ENCODE measurements at places on chromosomes 4 and X.

GRCh38 chr4:108570993-108571569 is 49.3 kb upstream of the RPL34 start:
- DNase-seq, result no peak

DNA sequence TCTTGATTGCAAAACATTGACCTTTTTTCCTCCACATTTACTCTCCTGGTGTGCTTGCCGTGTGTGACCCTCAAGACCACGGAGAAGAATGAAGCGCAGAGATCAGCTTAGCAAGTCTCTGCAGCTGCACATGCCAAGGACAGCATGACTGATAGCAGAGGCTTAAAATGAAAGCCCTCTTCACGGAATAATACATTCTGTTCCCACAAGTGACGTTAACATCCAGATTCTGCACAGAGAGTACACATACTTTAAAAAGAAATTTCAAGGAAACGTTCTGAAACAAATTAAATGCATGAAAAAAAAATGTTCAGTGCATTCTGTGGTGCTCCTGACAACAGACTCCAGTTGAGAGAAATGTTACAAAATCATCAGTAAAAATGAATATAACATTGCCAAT is 60.9 kb downstream of the SLC7A11 start:
- DNase-seq, result no peak

- no peak for DNase-seq
These were observed 37.4 kb upstream of the PDK3 start for GRCh38 chrX:24427747-24428019.

DNA sequence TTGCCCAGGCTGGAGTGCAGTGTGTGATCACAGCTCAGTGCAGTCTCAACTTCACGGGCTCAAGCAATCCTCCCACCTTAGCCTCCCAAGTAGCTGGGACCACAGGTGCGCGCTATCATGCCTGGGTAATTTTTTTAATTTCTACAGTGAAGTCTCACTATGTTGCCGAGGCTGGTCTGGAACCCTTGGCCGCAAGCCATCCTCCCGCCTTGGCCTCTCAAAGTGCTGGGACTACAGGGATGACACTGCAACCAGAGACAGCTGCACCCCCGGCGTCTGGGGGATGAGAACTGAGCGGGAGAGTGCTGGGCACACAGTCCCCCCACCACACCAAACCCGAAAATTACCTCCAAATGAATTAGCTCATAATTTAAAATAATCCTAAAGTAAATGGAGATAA is 33.1 kb upstream of the GTPBP6 start:
- DNase-seq, result no peak

GRCh38 chr4:8427761-8428287 is 12.7 kb downstream of the ACOX3 start:
- DNase-seq, result no peak

GRCh38 chr4:163681208-163681821 is 186.8 kb downstream of the TMA16 start:
- DNase-seq, result no peak

DNA sequence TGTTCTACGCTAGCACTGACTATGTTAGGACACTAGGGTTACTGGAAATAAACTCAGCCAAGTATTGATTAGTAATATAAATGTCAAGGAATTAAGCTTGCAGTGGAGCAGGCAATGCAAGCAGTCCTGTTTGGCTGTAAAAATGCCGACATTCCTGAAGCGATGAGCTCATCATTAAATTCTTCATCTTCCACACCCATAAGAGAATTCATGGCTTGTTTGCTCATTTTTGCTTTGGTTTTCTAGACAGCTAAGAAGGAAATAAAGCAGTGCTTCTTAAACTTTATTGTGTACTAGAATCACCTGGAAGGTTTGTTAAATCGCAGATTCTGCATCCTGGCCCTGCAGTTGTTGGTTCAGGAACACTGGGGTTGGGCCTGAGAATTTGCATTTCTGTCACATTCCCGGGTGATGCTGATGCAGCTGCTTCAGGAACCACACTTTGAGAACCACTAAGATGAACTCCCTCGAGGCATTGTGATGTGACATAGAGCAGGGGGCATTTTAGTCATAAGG is 17.8 kb downstream of the ANXA3 start:
- no peak for DNase-seq

DNA sequence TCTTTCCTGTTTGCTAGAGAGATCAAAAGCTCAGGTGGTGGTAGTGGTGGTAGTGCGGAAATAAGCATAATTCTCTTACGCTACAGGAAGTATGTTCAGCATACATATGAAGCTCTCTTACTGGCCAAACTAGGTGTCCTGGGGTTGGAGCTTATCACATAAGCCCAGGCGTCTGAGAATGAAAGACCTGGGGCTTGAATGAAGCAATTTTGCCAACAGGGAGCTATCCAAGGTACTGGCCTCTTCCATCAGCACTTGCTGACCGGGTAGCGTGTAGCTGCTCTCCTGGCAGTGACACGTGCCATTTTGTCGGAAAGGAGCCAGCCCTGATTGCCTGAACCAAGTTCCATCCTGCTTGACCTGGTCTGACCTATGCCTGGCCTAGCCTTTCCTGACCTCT is 65.9 kb upstream of the HPF1 start:
- no peak for DNase-seq

GRCh38 chrX:152202886-152203285 is 64.5 kb upstream of the MAGEA10 start:
- no peak for DNase-seq

- no peak for DNase-seq
These were observed 389.2 kb downstream of the IQCM start for GRCh38 chr4:149426461-149426860.

GRCh38 chr4:31416498-31416897 is 696.3 kb downstream of the PCDH7 start:
- no peak for DNase-seq

DNA sequence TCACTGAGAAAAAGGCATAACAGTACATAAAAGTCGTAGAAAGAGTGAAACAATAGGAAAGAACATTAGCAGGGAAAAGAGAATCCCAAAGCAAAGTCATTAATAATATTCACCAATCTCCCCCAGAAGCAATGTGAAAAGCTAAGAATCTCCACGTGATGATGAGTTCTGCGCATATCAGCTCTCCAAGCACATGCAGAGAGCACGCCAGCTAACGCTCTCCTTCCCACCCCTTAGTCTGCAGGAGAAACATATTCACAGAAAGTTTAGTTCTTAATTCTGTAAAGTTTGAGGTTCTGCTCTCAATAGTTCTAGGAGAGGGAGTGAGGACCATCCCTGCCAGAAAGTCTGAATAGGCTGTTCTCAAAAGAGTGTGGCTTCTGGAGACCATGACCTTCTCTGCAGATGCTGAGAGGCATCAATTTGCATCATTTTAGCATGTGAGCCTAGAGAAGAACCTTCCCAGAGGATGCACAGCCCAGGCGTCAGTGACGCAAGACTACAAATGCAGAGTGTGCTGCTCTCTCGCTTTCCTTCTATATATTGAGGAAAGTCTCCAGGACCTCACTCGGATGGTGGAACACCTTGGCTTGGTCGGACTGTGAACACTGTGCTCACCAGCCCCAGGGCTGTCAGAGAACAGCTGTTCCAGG is 51.3 kb upstream of the AFAP1 start:
- DNase-seq, result no peak

DNA sequence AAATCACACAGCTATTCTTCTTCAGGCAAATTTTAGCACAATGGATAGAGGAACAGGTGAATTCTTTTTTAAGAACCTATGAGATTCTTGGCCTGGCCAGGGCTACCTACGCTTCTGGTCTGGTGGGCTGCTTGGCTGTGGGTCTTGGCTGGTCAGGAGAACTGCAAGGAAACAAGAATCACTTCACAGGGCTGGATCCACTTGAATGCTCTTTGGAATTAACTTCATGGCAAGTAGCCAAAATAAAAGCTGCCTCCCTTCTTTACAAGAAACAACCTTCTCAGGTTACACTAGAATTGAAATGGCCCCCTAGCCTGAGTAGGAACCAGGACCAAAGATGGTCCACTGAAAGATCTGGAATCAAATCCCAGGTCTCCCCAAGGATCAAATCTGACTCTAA is 519.1 kb downstream of the IQCM start:
- no peak for DNase-seq

- no peak for DNase-seq
These were observed 781.4 kb downstream of the PCDH18 start for GRCh38 chr4:136750897-136751296.

DNA sequence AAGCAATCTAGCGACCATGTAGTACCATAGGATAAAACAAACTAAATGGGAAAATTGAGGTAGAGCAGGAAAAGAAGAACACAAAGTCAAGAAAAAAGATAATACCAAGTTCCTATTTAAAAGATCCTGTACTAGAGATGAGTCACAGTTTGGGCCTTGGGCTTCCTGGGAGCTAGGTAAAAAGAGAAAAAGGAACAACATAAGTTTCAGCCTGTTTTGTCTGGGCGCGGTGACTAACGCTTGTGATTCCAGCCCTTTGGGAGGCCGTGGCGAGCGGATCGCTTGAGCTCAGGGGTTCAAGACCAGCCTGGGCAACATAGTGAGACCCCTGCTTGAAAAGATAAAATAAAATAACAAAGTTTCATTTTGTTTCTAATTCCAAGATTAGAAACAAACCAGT is 14.0 kb upstream of the TMEM156 start:
- peak; percentile 49 for DNase-seq

DNA sequence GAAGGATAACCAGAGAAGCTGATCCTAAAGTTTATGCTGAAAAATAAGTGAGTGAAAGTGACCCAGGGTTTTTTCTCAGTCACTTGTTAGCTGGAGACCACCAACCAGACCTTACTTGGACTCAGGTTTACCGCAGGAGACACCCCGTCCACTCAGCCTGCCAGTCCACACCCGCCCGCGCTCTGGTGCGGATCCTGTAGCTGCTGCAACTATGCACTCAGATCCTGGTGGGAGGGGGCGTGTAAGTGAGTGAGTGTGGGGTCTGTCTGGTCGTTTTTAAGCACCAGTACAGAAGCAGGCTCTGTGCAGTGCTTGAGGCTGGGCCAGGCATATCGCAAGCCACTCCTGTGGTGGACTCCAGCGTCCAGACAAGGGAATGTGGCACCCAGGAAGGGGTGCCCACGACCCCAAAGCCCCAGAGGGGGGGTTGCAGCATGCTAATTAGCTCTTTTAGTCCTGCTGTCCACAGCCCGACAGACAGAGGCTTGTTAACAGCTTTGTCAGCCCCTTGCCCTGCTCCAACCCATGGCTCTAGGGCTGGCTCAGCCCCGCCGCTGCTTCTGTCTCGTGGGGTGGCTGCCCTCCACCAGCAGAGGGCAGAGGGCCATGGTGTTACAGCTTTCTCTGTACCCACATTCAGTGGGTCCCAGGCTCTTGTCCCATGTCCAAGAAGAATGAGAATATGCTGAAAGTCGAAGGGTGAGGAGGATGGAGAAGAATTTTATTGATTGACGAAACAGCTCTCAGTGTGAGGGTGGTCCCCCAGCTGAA is 40.4 kb upstream of the PPP1R2C start:
- no peak for DNase-seq

- DNase-seq, result no peak
These were observed 165.0 kb upstream of the HS3ST1 start for GRCh38 chr4:11593576-11594116.

- DNase-seq, result no peak
These were observed 39.6 kb upstream of the SLC7A3 start for GRCh38 chrX:70970482-70970995.

GRCh38 chrX:121256647-121257046 is 209.2 kb downstream of the GLUD2 start:
- DNase-seq, result no peak

GRCh38 chr4:8558080-8558960 is 21.9 kb upstream of the GPR78 start:
- DNase-seq, result no peak

GRCh38 chrX:49838374-49838773 is 9.3 kb downstream of the PAGE4 start:
- DNase-seq, result no peak

DNA sequence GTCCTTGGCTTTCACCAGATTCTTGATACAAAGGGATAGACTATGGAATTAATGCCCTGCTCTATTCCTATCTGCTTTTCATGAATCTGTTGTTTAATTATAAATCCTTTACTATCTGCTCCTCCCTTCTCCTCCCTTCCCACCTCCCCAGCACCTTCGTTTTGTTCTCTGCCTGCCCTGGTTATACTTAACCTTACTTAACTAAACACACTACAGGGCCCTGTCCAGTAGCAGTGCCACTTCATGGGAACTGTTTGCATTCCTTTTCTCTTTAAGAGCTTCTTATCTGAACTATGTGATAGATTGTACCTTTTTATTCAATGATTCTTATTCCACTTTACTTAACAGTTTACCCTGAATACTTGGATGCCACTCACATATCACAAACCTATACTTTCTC is 830 bp downstream of the HOPX start:
- DNase-seq, result no peak

- no peak for DNase-seq
These were observed 23.0 kb upstream of the CCDC149 start for GRCh38 chr4:24935856-24936255.

- DNase-seq, result no peak
These were observed 18.7 kb upstream of the CDKL5 start for GRCh38 chrX:18406531-18407266.

DNA sequence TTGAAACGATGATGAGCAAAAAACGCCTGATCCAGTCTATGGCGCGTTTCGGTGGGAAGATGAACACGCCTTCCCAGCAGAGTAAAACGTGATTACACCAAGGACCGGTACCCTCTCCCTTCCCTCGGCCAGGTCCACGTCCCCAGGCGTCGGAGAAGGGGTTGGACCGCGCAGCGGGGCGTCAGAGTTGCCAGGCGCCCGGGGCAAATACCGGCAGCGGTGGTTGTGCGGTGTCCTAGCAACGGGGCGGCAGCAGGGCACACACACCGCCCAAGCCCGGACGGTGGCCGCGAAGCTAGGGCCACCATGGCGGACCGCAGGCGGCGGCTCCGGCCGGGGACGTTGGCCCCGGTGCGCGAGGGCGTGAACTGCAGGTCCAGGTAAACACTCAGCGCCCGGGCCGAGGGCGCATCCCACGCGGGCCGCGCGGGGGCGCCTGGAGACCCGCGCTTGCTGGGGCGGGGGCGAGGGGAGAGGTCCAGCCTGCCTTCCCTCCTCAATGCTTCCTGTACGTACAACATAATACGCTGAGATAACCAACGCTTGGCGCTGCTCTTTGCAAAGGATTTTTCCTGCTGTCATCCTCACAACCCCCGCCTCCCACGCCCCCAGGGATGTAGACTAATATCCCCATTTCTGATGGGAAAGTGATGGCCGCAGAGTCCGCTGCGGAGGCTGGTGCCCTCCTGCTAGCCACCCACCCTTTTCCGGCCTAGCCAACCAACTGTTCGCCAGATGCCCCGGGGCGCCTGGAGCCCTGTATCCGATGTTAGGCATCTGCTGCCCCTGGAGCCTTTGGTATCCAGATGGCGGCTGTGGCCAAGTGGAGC is at the start of gene FAM47E:
Gene FAM47E (plus strand): TSS at position 281 of the 830 bp plus-strand sequence. CDS start 26 bp downstream, at position 307.
- peak; percentile 92 for DNase-seq

DNA sequence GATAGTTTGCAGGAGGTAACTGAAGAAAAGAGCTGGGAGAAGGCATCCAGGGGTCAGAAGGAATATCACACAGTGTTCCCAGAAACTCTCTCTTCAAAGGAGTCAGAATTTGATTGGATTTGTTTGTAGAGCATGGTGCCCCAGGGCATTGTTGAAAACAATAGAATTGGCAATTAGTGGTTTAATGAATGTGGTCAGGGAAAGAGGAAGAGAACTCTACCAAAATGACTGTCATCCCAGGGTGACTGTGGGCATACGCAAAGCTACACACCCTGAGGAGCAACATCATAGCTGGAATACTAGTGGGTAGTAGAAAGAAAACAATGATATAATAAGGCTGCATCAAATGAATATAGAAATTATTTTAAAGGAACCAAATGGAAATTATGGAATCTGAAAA is 21.5 kb downstream of the TNIP2 start:
- no peak for DNase-seq

Data from lower lobe of right lung (tissue), 2 donors.